ENCODE measurements at places on chromosomes 4 and X.

DNA sequence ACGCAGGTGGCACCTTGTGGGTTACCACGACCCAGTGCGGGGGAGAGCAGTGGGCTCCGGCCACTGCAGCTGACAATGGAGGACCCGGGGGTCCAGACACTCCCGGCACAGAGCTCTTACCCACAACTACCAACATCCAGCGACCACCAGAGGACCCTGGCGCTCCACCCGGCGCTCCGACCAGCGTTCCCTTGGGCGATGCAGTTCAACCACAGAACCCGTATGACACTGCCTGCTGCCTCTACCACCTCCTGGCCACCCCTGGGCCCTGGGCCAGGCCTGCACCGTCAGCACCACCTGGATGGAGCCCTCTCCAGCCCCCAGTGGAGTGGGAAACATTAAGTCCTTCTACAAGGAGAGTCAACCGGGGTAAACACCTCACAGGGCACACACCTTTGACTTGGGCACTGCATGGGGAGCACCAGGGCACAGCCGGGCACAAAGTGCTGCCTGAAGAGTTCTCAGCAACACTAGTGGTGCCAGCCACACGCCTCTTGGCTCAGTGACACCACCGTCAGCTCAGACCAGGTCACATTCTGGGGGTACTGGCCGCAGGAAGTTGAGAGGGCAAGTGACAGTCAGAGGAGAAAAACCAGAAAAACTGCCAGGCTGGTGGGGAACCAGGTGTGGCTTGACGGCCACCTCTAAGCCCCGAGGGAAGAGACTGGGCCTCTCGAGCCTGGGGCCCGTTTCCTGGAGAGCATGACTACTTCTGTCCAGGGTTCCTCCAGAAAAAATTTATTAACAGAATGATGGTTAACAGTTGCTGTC is 2.6 kb downstream of the CTBP1 start:
- no peak for DNase-seq

DNA sequence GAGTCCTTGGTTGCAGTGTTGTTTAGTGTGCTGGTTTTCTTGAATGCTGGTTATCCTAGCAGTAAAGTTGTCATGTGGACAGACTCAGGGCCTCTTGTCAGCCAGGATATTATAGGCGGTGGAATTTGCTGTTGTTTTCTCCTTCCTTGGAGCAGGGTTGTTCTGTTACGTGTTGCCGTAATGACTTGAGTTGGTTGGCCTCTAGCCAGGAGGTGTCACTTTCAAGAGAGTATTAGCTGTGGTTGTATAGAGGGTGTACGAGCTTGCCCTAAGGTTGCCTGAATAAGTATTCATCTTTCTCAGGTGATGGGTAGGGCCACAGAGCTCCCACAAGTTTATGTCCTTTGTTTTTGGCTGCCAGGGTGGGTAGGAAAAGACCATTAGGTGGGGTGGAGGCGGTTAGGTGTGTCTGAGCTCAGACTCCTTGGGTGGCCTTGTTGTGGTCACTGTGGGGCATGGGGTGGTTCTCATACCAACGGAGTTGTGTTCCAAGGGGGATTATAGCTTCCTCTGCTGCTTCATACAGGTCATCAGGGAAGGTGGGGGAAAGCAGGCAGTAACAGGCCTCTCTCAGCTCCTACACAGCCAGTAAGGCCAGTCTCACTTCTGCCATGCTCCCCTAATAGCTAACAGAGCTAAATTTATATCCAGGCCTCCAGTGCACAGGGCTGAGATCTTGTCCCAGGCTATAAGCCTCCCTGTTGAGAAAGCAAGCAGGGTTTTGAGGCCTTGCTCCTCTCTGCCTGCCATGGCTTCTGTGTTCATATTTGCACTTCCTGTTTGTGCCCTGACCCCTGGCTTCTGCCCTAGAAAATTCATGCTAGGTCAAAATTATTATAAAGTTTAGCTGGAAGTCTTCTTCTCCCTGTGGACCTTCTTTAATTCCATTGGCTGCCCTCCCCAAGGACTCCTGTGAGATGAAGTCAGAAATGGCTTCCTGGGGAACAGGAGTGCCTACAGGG is 594.7 kb downstream of the RAPGEF2 start:
- DNase-seq, result no peak

- DNase-seq, result no peak
These were observed 81.9 kb downstream of the ATP11C start for GRCh38 chrX:139850968-139851367.

GRCh38 chr4:79886557-79886956 is 186.5 kb downstream of the ANTXR2 start:
- no peak for DNase-seq

- peak; percentile 5 for DNase-seq
These were observed 246.6 kb upstream of the AADAT start for GRCh38 chr4:170336238-170336775.
